ENCODE measurements at places on chromosomes 5 and 9.

DNA sequence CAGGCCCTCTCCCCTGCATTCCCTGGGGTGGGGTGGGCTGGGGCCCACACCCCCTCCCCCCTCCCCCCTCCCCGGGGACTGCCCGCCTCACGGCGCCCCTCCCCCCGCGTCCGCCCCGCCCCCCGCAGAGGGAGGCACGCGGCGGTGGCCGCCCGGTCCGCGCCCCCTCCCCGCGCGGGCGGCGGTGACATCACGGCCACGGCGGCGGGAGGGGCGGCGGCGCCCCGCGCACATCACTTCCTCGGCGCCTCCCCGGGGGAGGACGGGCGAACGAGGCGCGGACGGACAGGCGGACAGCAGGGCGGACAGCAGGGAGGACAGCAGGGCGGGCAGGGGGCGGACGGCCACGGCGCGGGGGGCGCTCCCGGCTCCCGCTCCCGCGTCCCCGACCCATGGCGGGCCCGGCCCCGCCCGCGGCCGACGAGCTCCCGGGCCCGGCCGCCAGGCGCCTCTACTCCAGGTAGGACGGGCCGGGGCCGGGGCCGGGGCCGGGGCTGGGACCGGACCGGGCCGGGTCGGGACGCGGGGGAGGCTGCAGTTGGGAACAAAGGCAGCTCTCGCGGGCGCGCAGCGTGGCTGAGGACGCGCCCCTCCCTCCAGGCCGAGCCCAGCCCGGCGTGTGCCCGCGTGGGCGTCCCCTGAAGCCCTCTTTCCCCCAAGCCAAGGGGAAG lies at the start of gene GPSM1:
TSS of gene GPSM1 (plus strand) at position 236 of the 671 bp plus-strand sequence. CDS start at position 393, 157 bp downstream.
- no peak for DNase-seq

DNA sequence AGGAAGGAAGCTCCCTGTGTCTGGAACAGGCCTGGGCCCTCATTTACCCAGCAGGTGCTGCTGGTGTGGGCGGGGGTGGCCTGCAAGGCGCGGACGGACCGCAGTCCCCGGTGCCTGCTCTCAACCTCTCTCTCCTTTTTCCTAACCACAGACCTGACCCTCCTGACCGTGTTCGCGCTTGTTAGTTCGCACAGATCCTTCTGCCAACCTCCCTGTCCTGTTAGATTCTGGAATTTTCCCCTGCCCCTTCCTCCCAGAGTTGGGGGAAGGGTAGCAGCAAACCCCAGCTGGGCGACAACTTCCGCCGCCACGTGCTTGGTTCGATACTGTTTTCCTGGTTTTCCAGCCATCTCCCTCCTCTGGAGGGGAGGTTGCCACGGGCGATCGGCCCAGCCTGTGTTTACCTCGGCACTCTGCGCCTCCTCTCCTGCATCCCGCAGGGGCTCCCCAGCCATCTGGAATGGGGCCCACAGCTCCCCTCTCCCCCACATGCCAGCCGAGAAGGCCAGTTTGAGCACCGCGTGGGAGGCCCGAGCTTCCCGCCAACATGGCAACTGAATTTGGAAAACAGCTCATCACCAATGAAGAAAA lies 70.8 kb upstream of the UNC5A start:
- no peak for DNase-seq

- no peak for DNase-seq
Measured at GRCh38 chr9:137215196-137215986, 6.6 kb downstream of the RNF208 start.

- DNase-seq = no peak
Measured at GRCh38 chr9:114470121-114470520, 35.2 kb downstream of the WHRN start.

DNA sequence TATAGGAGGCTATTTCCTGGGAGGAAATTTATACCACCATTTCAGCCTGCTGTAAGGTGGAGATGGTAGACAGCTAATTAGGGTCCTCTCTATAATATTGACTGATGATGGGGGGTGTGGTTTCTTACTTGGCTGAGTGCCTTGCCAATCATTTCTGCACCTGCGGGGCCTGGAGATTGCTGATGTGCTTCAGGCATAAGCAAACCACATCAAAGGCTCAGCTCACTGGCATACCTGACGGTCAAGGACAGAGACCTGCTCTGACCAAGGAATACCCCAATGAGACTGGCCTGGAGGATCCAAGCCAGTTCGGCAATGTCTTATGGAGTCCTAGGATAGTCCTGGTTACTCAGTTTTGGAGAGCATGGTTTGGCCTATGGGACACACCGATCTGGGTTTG lies 29.5 kb downstream of the ANKH start:
- DNase-seq = no peak

DNA sequence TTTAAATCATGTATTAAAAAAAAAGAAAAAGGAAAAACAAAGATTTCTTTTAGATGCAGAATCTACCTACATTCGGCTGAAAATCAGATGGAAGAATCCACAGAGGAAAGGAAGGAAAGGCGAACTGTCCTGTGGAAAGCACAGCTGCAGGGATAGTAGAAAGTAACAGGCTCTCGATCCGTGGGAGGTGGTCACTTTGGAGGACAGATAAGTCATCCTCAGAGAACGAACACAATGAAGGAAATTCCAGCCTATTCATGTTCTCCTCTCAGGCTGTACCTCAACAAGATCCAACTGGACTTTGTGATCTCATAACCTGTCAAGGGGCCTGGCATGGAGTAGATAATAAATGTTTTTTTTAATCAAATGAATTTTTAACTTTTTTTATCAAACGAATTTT lies 72.8 kb downstream of the NR6A1 start:
- no peak for DNase-seq

GRCh38 chr5:35773967-35774366 lies 82.7 kb upstream of the IL7R start:
- no peak for DNase-seq

- no peak for DNase-seq
Measured at GRCh38 chr9:36018891-36019720, 17.6 kb upstream of the RECK start.

DNA sequence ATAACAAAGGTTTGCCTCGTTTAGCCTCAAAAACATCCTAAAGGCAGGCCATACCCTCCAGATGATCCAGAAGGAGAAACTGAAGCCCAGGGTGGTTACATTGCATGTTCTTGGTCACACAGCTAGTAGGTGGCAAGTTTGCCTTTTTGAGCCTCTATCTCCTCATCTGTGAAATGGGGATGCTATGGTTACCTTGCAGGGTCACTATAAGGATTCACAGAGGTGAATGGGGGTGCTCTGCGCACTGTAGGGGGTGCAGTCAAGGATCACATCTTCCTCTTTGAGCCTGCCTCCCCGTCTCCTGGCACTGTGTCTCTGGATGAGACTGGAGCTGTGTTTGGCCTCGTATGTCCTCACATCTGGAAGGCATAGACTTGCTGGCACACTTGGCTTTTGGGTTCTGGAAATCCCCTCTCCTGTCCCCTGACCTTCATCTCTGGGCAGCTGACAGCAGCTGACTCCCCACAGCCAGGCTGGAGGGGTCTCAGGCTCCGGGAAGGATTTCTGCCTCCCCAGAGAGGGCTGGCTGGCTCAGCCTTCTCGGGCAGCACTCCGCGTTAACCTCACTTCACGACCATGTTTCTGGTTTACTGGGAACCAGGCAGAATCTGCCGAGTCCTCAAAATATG lies 167.7 kb downstream of the RGS3 start:
- no peak for DNase-seq

GRCh38 chr5:132376694-132377641 lies 7.5 kb downstream of the SLC22A5 start:
- no peak for DNase-seq

- no peak for DNase-seq
Measured at GRCh38 chr5:93088592-93089389, 492.2 kb downstream of the NR2F1-AS1 start.

DNA sequence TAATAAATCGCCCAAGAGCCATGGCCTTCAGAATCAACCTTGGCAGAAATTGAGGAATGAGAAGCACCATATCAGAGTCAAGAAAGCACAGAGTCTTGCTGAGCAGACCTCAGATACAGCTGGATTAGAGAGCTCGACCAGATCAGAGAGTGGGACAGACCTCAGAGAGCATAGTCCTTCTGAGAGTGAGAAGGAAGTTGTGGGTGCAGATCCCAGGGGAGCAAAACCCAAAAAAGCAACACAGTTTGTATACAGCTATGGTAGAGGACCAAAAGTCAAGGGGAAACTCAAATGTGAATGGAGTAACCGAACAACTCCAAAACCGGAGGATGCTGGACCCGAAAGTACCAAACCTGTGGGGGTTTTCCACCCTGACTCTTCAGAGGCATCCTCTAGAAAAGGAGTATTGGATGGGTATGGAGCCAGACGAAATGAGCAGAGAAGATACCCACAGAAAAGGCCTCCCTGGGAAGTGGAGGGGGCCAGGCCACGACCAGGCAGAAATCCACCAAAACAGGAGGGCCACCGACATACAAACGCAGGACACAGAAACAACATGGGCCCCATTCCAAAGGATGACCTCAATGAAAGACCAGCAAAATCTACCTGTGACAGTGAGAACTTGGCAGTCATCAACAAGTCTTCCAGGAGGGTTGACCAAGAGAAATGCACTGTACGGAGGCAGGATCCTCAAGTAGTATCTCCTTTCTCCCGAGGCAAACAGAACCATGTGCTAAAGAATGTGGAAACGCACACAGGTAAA lies 4.5 kb downstream of the NFX1 start:
- DNase-seq = no peak

- DNase-seq = no peak
Measured at GRCh38 chr9:36118706-36119105, 17.8 kb upstream of the GLIPR2 start.

GRCh38 chr9:104912606-104913005 lies 15.3 kb downstream of the ABCA1 start:
- no peak for DNase-seq

DNA sequence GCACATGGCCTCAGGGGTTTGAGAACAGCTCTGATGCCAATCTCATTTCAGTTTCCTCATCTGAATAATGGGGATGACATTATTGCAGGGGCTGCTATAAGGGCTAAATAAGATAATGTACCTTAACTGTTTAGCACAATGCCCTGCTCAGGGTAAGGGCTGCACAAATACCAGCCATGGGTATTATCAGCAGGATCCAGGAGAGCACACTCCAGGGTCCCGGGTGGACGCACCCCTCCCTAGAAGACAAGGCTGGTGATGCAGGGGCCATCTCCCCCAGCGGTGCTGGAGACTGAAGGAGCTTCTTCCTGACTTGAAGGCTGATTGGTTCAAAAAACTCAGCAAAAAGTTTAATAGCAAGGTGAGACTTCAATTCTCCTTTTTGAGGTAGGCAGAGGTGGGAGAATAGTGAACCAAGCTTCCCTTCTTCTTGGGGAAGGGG lies 2.7 kb upstream of the CXXC5 start:
- no peak for DNase-seq

DNA sequence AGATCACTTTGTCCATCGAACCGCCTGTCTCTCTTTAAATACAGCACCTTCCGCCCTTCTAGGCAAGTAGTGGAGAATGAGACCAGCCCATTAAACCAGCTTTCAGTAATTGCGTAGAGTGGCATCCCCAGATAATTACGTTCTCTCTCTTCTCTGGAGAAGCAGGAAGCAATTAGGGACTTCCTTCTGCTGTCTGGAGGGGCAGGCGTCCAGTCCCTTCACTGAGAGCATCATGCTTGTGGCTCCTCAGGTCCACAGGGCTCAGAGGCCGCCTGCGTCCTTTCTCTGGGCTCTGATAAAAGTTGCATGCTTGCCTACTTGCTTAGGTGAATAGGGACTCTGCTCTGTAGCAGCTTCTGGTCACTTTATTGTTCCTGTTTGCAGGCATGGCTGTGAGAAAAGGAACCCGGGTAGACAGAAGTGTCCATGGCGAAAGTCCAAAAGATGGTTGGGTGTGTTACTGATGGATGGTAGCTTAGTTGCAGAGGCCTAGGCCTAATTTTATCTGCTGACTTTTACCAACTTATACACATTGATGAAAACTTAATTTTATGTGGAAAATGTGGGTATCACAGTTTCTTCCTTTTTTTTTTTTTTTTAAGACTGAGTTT lies 299.1 kb upstream of the PANK3 start:
- DNase-seq = no peak

- no peak for DNase-seq
Measured at GRCh38 chr9:70135176-70135575, 91.5 kb downstream of the MAMDC2 start.

GRCh38 chr5:66417781-66418180 lies 178.4 kb upstream of the MAST4 start:
- no peak for DNase-seq

- no peak for DNase-seq
Measured at GRCh38 chr9:133063500-133064231, 1.9 kb downstream of the CEL start.

GRCh38 chr9:128936171-128936865 lies 11.1 kb downstream of the DOLK start:
- DNase-seq = no peak

DNA sequence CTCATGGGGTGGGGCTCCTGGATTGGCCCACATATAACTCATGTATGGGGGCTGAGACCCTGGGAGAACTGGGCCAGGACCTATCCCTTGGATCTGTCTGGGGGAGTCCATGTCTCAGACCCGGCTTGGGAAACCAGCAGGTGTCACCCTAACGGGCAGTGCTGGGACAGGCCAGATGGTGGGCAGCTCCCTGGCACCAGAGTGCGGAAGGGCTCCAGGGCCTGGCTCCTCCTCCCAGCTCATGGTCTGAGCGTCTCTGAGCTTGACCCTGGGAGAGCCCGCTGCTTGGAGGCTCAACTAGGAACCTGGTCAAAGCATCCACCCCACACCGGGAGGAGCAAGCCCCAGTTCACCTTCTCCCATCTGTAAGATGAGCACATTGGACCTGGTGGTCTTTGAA lies 15.5 kb upstream of the NCS1 start:
- no peak for DNase-seq

DNA sequence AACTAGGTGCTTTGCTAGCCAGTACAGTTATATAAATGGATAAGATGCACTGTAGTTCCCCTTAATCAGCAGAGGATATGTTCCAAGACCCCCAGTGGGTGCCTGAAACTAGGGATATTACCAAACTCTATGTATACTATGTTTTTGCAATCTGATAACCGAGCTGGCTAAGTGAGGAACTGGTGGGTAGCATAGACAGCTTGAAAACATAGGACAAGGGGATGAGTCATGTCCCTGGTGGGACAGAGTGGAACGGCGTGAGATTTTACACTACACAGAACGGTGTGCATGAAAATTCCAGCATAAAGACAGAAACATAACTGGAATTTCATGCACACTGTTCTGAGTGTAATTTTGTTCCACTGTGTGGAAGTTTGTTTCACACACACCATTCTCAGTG lies 86.9 kb downstream of the BASP1 start:
- no peak for DNase-seq

- DNase-seq = no peak
Measured at GRCh38 chr9:130236436-130236985, 29.0 kb upstream of the HMCN2 start.

- DNase-seq = no peak
Measured at GRCh38 chr5:153504726-153505125, 14.3 kb downstream of the GRIA1 start.

GRCh38 chr5:40404613-40405012 lies 275.1 kb upstream of the PTGER4 start:
- no peak for DNase-seq

All from activated T-cell treated with anti-CD3 and anti-CD28 coated beads for 1 hour (primary cell).